ENCODE measurements at places on chromosomes 13 and 19.

DNA sequence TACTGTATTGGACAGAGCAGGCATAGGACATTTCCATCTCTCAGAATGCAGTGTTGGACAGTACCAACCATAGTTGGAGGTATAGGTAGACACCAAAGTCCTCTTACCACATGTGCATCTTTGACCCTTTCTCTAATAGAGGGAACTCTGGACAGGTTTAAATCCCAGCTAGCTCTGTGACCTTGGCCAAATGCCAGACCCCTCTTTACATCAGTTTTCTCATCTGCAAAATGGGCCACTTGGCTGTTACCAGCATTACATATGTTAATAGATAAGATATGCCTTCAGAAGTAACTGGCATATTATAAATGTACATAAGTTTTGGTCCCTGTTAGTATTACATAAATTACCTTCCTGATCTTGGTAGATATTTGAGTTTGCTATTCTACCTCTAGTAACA is 54.3 kb downstream of the CDK8 start:
- no peak for DNase-seq

DNA sequence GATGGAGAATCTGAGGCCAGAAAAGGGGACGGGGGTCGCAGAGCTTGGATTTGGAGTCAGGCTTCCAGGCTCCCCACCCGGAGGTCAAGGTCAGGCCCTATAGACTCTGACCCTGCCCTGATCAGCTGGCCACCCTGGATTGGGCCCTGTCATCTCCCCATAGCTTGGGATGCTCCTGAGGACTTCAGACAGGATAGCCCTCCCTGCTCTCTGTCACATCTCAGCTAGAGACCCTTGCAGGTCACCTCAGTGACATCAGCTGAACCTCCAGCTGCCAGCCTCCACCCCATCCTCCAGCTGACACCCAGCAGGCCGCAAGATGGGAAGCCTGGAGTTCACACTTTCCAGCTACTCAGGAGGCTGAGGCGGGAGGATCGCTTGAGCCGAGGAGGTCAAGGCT is 2.8 kb upstream of the TPM4 start:
- no peak for DNase-seq

GRCh38 chr13:89740994-89741685 is 1606.3 kb upstream of the MIR17HG start:
- DNase-seq: no peak

DNA sequence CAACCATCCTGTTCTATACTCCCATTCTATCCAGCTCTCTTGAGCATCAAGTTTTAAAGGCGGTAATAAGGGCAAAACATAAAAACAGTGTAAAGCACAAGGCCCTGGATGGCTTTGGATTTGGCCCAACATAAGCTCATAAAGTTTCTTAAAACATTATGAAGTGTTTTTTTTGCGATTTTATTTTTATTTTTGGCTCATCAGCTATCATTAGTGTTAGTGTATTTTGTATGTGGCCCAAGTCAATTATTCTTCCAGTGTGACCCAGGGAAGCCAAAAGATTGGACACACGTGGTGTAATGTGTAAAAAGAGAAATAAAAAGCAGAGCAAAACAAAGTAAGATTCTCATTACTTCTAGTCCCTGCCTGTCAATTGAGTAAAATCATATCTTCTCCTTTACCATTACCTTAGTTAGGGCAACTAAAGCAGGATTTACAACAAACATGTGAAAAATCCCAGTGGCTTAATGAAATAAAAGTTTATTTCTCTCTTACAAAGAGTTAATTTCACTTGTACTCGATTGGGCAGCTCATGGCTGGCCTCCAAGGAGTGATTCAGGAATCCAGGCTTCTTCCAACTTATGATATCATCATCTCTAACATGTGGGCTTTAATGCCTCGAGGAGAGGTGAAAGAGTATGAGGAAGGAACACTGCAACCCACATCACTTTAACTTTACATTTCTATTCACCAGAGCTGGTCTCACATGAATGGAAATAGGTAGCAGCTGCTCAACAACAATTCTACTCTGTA is 725.2 kb upstream of the SLITRK1 start:
- no peak for DNase-seq

- DNase-seq: no peak
These were observed 19.3 kb upstream of the TCF3 start for GRCh38 chr19:1671716-1672037.

DNA sequence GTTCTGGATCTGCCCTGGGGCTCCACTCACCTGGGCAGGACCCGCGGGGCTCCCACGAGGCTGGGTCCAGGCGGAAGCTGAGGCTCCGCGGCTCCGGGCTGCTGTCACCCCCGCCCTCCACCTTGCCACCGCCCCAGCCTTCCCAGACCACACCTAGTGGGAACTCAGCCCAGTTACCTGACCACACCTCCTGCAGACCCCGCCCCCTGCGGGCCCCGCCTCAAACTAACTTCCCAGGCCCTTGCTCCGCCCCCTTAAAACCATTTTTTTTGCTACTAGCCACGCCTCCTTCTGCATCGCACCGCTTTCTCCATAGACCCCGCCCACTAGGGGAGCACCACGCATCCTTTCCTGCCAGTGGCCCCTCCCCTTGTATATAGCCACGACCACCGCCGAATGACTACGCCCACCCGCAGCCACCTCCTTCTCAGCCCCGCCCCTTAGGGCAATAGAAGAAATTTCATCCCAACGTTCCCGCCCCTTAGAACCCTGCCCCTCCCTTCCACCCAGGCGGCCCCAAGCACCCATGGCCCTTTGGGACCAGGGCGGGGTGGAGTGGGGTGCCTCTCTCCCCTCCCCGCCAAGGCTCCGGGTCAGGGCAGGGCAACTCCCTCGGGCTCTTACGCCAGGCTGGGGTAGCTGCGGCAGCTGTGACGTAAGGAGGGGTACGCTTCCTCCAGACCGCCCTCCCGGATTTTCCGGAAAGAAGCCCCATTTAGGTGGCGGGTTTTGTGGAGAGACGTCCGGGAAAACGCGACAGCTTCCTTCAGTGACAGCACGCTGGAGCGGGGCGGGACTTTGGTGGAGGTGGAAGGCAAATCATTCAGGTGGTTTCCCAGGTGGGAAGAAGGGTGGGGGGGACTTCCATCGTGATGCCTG is at the start of gene SH2D3A:
SH2D3A (minus strand) TSS at position 79 of the 879 bp plus-strand sequence. CDS start 3,687 bp downstream, outside the sequence.
- no peak for DNase-seq

- DNase-seq: no peak
These were observed 238.3 kb downstream of the TEX29 start for GRCh38 chr13:111558700-111559088.

DNA sequence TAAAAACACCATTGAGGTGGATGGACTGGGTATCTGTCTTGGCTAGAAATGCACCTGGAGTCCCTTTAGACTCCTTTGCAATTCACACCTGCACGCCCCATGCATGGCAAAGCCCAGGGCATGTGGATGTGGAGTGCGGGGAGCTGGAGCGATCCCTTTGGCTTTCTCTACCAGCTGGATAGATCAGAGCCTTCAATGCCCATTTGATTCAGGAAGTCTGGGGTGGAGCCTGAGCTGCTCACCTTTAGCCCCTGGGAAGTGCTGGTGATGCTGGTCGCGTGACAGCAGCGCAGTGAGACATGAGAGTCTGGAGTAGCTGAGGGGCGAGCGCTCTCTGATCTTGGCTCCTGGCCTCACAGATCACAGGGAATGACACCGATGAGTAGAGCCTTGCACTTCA is 4.8 kb upstream of the ZNF536 start:
- no peak for DNase-seq

DNA sequence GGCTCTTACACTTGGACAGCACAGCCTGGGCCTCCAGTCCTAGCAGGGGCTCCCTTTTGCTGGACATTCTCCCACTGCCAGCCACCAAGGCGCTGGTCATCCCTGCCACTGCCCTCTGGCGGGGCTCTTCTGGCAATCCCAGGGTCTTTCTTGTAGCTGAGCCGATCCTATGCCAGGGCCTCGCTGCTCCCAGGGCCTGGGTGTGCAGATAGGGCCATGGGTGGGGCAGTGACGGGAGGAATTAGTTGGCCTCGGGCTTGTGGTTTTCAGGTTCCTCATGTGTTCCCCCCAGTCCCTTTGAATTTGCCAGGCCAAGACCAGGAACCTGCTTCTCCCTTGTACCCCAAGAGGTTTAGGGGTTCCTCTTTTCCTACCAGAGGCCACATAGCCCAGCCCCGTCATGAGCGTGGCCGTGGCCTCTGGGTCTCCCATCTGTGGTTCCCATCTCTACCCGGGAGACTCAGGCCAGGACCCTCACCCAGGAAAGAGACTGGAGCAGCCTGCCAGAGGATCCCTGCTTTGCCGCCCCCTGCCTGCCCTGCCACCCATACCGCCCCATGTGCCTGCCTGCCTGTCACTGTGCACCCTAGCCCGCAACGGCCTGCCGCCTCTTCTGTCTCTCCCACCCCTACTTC is 26.2 kb downstream of the TMED1 start:
- no peak for DNase-seq

- no peak for DNase-seq
These were observed 8.6 kb downstream of the VASP start for GRCh38 chr19:45515807-45516401.

GRCh38 chr19:58010507-58010906 is 7.9 kb upstream of the ZNF606 start:
- DNase-seq: no peak

DNA sequence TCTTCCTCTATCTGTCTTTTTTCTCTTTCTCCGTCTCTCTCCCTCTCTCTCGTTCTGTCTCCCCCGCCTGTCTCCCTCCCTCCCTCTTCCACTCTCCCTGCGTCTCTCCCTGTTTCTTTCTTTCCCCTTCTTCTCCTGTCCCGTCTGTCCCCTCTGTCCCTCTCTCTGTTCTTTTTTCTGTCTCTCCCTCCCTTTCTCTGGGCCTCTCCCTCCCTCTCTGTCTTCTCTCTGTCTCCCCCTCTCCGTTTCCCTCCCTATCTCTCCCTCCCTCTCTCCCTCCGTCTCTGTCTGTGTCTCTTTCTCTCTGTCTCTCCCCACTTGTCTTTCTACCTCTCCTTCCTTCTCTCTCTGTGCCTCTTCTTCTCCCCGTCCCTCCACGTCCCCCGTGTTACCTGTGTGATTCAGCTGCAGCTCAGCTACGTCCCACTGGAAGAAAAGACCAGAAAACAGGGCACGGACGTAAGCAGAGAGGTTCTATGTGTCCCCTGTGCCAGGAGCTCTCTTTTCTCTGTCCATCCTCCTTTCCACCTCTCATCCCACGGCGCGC is 1.2 kb downstream of the CD70 start:
- DNase-seq: no peak

DNA sequence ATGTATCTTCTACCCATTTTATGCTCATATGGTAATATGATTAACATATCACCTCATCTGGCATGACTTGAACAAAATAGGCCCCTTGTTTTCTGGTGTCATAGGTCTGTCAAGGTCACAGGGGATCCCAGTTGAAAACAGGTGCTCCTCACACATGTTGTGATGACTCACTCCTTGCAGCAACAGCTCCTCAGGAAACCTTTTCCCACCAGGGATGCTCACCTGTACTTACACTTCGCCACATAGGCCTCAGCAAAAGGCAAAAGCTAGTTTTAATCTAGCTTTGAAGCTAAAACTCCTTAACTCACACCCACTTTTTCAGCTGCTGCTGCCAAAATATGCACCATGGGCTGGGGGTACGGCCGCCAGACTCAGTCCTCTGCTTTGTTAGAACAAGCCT is 110.0 kb upstream of the SOX21 start:
- no peak for DNase-seq

DNA sequence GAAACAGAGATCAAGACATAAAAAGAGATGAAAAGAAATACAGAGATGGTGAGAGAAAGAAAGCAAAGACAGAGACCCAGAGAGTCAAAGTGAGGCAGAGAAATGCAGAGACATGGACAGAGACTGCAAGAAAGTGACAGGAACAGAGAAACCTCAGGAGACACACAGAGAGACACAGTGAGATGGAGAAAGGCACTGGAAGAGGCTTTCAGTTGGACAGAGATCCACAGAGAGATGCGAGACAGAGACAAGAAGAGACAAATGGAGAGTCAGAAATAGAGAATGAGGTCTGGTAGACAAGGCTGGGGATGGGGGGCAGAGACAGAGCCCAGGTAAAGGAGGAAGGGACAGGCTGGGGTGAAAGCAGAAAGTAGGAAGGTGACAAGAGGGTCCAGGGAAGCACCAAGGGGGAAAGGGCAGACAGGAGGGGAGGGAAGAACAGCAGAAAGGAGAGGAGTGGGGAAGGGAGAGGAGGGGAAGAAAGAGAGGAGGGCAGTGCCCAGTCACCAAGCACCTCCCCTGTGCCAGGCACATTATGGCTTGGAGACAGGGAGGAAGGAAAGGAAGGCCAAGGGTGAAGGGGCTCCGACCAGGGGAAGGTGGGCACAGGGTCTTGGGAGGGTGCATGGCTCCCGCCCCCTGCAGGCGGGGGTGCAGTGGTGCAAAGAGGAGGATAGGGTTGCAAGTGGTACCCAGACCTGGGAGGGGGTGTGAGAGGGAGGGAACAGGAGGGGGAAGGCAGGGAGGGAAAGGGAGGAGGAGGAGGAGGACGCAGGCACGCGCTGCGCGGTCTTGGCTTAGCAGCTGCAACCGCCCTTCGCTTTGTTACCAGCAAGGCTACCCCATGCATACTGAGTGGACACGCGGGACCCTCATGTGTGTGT is 38.4 kb downstream of the DEDD2 start:
- DNase-seq: no peak

GRCh38 chr13:30752201-30752797 is 17.0 kb downstream of the ALOX5AP start:
- no peak for DNase-seq

DNA sequence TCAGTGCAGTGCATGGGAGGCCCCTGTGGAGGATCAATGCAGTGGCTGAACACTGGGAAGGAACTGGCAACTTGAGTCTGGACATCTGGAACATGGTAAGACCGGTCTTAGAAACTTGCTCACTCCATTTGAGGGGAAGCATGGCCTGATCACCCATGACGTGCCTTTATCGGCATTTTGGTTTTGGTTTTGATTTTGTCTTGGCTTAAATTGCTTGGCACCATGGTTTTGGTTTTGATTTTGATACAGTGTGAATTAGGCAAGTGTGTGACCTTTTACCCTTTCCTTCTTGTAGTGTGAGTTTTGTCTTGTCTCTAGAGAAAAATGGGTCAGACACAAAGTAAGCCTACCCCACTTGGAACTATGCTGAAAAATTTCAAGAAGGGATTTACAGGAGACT is 77.3 kb downstream of the ZNF486 start:
- DNase-seq: no peak

GRCh38 chr13:25906191-25906661 is 145.6 kb downstream of the SHISA2 start:
- no peak for DNase-seq

DNA sequence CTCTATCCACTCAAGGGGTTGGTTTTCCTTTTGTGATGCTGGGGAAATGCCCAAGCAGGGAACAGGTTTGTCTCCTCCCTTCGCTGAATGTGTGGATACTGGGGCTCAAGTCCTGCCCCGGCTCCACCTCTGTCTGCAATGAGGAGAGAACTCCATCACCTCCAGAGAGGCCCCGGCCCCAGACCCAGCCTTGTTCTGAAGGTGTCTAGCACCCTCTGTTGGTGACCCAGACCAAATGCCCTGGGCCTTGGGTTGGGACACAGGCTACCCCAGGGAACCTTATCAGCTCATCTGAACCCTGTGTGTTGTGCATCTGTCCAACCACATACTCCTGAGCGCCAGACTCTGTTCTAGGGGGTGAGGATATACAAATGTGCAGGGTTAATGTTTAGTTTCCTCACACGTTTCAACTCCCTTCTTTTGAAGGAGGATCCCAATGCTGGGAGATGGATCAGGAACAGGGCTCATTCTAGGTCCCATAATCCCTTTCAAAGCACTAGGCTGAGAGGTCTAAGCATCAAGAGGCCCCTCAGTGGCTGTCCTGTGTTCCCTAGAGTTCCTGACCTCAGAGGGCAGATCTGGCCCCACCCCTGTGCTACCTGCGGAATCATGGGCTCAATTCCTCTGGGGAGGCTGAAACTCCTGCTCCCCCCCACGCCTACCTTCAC is 112.5 kb upstream of the SLC7A1 start:
- DNase-seq: no peak

- no peak for DNase-seq
These were observed 866 bp downstream of the COX7A1 start for GRCh38 chr19:36151144-36152018.
